ENCODE measurements at places on chromosomes 3 and 15. TPM values are rescaled to one million over a fixed set of nuclear protein-coding genes. Genes with fewer than 3 reads are reported as not detected.

PRR23B gene
- not detected for total RNA-seq

DNA sequence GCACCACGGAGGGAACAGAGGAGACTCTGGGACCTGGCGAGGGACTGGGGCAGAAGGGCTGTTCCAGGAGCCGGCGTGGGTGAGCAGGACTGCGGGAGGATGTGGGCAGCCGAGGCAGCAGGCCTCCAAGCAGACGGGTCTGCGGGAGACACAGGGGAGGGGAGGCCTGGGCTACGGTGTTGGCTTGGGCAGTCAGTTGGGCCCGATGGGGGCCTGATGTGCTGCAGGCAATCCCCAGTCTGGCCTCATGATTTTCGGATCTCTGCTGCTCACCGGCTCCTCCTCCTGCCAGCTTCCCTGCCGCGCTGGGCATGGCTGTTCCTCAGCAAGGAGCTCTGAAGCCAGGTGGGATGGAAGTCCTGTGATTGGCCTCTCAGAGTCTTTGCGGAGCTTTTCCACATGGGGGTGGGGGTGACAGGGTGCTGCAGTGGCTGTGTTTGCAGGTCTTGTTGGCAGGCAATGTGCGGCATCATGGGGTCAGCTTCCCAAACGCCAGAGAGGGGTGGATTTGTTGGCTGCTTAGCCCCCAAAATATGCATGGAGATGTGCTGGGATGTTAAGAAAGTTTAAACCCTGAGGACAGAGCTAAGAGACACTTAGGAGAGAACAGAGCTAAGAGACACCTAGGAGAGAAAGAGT lies 19.3 kb downstream of the MINAR1 start:
- no peak overlapping the region for H3K4me3 ChIP-seq
- no peaks in the 10 kb centered on the region for H3K4me1 ChIP-seq
- DNase-seq = no peak
- peaks cover 10% of the 10 kb centered on the region for H3K27me3 ChIP-seq

CLRN1 gene
- not detected for total RNA-seq

CADM2 gene
- total RNA-seq = 0.03 TPM

DNA sequence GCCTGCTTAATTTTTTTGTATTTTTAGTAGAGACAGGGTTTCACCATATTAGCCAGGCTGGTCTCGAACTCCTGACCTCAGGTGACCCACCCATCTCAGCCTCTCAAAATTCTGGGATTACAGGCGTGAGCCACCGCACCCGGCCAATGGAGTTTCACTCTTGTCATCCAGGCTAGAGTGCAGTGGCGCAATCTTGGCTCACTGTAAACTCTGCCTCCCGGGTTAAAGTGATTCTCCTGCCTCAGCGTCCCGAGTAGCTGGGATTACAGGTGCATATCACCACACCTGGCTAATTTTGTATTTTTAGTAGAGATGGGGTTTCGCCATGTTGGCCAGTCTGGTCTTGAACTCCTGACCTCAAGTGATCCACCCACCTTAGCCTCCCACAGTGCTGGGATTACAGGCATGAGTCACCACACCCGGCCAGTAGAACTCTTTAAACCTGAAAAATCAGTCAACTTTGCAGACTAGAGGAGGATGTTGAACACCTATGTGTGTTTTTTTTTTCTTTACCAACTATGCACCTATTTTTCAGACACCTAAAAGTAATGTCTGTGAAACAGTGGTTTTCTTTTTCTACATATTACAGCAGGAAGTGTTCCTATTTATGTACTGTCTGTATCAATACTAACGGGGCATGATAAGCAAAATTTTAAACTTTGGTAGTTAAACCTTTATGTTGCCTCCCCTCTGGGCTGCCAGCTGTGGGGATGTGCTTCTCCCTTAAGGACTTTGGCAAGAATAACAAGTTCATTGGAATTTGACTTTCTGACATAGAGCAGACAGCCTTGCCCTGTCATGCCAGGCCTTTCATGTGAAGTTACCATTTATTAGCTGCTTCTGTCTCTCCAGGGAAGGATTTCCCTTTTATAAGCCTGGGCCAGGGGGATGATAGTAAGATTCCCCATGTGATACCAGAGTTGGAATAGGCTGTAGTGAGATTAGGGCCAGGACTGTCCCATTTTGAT lies 8.1 kb downstream of the ARIH2 start:
- peaks cover 67% of the 10 kb centered on the region for H3K36me3 ChIP-seq
- no peaks in the 10 kb centered on the region for H3K27me3 ChIP-seq
- no peak for DNase-seq
- peaks cover 45% of the 10 kb centered on the region for H3K4me1 ChIP-seq
- no peak overlapping the region for H3K27ac ChIP-seq

DNA sequence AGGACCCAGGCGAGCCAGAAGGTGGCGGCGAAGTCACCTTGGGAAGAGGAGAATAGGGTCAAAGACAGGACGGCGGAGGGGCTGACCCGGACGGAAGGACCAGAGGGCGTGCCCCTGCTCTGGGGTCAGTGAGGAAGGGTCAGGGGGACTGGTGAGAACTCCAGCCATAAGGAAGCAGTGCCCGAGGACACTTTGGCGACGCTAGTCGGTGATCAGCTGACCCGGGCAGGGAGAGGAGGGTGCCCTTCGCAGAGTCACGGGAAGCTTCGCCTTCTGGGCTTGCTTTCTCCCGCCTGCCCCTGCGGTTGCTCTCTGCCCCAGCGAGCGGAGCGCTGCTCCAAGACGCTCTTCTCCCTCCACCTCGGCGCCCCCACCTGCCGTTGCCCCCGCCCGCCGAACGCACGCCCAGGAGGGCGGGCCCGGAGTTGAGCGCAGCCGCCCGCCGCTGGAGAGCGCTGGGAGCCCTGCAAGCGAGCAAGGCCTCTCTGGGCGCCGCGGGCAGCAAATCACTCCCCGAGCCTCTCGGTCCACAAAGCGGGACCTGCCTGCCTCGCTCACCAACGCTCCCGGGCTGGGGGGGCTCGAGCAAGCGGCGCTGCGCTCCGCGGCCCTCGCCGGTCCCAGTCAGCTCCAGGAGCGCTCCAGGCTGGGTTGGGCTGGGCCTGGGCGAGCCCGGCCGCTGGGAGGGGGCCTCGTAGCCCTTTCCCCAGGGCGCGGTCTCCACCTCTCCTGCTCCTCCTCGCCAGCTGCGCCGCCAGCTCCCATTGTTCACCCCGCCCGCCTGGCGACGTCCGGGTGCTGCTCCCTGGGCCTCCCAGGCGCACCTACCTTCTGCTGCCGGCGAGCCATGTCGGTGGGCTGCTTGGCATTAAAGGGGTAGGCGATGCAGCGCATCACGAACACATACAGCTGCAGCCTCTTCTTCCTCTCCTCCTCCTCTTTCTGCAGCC lies 1.2 kb downstream of the CADPS start:
- no peaks in the 10 kb centered on the region for H3K4me1 ChIP-seq
- DNase-seq = no peak
- no peaks in the 10 kb centered on the region for H3K36me3 ChIP-seq
- H3K27me3 ChIP-seq = peaks cover 23% of the 10 kb centered on the region
- H3K4me3 ChIP-seq = no peak overlapping the region
- no peak overlapping the region for H3K27ac ChIP-seq

DNA sequence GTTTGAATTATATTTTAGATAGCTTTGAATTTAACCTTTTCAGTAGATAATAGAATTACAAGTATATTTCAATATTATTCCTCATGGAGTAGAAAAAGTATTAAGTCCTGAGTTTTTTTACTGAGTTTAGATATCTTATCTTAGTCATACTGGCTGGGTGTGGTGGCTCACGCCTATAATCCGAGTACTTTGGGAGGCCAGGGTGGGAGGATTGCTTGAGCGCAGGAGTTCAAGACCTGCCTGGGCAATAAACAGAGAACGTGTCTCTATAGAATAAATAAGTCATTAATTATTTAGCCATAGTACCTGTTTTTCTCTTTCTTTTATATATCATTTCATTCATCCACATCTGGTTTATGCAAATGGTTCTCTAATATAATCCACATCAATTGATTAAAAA lies 9.9 kb downstream of the RAP2B start:
- DNase-seq = no peak
- H3K4me3 ChIP-seq = no peak overlapping the region
- H3K27ac ChIP-seq = no peak overlapping the region
- H3K36me3 ChIP-seq = peaks cover 2% of the 10 kb centered on the region

LTK gene
- total RNA-seq = 9.7 TPM

DNA sequence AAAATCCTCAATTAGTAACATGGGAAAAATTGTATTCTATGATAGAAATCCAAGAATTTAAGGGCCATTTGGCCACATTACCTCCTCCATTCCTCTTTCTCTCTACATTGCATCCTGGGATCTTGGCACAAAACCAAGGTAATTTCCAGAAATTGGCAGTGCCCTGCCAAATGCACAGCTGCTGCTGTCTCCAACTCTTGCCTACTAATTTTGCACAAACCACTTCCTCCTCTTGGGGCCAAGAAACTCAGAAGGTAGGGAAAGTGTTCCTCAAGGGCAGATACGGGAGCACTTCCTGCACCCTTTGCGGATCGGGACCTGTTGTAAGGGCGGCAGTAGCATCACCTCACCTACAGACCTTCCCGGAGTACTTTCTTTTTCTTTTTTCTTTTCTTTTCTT lies 57.8 kb downstream of the MAP3K13 start:
- H3K36me3 ChIP-seq = no peaks in the 10 kb centered on the region
- no peak overlapping the region for H3K4me3 ChIP-seq
- H3K27ac ChIP-seq = no peak overlapping the region
- H3K4me1 ChIP-seq = no peaks in the 10 kb centered on the region
- no peak for DNase-seq
- peaks cover 2% of the 10 kb centered on the region for H3K27me3 ChIP-seq
